Stimulated activated naive CD4-positive, alpha-beta T cell (primary cell): ENCODE measurements at places on chromosomes 6 and 20.

DNA sequence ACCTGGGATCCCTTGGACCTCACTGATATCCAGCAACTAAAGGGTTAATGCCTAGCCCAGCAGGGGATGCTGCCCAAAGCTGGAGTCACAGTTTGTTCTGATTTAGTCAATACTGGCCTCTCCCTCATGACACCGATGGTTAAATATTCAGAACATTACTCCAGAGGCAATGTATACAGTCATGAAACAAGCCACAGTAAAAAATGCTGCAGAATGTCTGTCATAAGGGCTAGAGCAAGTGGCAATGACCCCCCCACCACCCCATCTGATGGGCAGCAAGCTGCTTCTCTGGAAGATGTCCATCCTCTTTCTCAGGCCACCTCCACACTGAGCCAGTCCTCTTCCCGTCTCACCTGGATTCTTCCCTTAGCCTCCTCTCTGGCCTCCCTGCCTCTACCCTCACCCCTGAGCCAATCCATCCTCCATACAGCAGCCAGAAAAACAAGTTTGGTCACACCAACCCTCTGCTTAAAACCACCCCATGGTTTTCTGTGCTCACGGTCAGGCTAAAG is 99.0 kb upstream of the KCNG1 start:
- DNase-seq, result no peak

- no peak for DNase-seq
Observed at GRCh38 chr6:135880066-135880972, 28.8 kb downstream of the PDE7B start.

- DNase-seq, result no peak
Observed at GRCh38 chr6:54515713-54516112, 207.5 kb downstream of the TINAG start.

GRCh38 chr20:12837646-12838045 is 171.1 kb upstream of the SPTLC3 start:
- no peak for DNase-seq

- DNase-seq, result no peak
Observed at GRCh38 chr20:58871533-58872102, 19.1 kb downstream of the GNAS start.

GRCh38 chr6:157398151-157398550 is 17.2 kb downstream of the ZDHHC14 start:
- DNase-seq, result no peak

- DNase-seq, result no peak
Observed at GRCh38 chr6:40962241-40962640, 76.8 kb downstream of the UNC5CL start.

DNA sequence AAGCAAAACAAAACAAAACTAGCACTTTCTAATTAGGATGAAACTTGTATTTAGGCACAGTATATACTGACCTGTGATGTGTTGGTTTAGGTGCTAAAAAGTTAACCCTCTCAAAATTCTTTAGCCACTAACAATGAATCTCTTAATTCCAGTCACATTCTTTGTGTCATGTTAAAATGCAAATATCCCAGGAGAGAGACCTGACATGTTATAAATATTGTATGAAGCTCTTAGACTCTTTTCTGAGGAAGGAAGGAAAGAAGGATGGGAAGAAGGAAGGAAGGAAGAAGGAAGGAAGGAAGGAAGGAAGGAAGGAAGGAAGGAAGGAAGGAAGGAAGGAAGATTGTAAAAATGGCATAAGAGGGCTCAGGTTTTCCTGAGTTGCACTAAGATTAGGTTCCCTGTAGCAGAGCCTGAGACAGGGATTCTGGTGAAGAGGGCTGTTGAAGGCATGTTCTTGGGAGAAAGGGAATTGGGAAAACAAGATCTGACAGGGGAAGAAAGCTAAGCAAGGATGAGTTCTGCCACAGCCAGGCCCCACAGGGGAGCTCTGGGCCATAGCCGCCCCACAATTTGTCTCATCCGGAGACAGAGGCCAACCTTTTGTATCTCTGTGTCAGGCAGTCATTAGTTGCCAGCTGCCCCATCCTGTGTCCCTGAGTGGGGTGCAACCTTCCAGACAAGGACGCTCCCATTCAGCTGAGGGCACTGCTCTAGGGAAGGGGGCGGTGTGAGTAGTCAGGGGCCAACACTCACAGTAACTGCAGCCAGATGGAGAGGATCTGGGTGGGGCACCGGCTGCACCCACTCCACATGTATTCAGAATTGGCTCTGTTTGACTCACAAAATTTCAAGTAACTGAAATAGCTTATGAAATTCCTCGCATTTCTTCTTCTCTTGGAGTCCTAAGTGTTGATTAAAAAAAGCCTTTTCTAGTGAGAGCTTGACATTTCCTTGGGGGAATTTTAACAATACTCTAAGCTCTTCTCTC is 189.3 kb upstream of the ARG1 start:
- no peak for DNase-seq

DNA sequence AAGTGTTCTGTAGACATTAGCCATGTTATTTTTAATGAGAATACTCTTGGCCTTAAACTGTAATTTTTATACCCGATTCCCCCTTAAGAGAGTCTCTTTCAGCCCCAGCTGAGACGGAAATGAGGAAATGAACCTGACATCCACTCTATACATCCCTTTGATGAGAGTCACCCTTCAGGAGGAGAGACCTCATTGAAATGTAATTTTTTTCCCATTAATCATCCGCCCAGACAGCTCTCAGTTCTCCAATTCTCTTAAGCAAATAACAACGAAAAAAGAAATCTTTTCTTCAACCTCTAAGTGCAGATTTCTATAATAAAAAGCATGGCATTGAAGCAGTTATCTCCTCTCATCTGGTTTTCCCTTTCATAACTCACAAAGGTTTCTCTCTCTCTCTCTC is 243.8 kb upstream of the PMEPA1 start:
- no peak for DNase-seq

- DNase-seq, result no peak
Observed at GRCh38 chr20:32482442-32483261, 102.5 kb downstream of the NOL4L start.

- DNase-seq, result no peak
Observed at GRCh38 chr20:17735206-17735804, 35.5 kb downstream of the BANF2 start.

GRCh38 chr20:62137478-62138203 is 5.6 kb downstream of the PSMA7 start:
- DNase-seq, result no peak

DNA sequence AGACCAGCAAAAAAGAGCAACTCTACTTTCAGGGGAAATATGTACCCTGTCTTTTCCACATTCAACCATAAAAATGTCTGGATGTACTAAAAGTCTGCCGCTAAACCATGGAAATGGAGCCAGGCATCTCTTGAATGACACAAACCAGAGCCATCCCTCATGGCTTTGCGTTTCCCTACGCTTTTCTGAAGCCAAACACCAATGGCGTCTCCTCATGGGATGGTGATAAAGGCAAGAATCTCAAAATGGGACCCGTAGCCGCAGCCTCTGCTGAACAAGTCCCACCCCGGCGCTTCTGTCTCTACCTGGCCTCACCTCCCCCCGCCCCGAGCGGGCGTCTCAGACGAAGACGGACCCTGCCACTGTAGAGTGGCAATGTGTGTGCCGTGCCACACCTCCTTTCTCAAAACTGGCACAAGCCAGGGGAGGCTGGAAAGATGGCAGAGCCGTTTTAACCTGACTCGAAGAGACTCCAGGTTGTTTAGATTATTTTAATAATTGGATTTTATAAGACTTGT is 80.3 kb upstream of the AFDN start:
- no peak for DNase-seq

DNA sequence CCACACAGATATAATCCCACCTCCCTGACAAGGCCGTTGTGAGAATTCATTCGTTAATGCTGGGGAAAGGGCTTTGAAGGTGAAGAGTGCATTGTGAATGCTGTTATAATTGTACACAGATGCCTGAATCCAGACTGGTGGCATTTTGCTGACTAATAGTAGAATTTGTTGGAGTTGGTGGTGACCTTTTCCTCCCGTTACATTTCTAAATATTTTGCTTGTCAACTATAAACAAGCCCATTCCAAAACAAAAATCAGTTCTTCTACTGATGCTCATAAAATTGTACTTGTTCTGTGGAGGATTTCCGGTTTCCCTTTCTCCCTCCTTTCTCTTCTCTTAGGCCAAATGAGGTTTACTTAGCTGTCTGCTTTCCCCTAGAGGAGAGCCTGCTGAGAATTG is 253.1 kb upstream of the SUPT3H start:
- no peak for DNase-seq

DNA sequence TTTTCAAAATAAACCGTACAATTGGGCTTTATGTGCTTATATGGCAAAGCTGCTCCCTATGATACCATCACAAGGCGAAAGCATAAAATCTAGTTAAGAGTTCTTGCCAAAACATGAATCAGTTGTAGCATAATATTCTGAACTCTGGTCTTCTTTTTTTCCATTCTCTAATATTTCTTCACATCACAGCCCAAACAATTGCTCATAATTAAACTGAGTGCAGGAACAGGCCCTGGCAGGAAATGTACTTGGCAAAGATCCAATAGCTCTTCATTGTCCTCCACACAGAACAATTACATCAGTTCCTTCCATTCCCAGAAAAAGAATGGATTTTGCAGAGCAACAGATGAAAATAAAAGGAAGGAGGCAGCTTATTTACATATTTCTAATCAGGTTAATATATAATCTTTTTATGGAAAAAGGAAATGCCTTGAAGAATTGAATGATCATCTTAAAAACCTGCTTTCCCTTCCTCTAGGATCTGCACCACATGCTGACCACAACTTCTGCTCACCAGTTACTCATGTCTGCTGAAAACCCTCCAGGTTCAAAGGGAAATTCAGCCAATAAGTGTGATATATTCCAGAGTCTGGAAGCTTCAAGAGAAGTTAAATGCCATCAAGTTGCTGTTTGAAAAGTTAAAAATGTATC is 123.3 kb upstream of the COL21A1 start:
- no peak for DNase-seq

- peak; percentile 72 for DNase-seq
Observed at GRCh38 chr6:35522660-35523658, 10.3 kb upstream of the TULP1 start.

GRCh38 chr6:166257911-166258318 is 50.3 kb downstream of the PRR18 start:
- no peak for DNase-seq

- no peak for DNase-seq
Observed at GRCh38 chr6:150822932-150823331, 42.6 kb upstream of the MTHFD1L start.

DNA sequence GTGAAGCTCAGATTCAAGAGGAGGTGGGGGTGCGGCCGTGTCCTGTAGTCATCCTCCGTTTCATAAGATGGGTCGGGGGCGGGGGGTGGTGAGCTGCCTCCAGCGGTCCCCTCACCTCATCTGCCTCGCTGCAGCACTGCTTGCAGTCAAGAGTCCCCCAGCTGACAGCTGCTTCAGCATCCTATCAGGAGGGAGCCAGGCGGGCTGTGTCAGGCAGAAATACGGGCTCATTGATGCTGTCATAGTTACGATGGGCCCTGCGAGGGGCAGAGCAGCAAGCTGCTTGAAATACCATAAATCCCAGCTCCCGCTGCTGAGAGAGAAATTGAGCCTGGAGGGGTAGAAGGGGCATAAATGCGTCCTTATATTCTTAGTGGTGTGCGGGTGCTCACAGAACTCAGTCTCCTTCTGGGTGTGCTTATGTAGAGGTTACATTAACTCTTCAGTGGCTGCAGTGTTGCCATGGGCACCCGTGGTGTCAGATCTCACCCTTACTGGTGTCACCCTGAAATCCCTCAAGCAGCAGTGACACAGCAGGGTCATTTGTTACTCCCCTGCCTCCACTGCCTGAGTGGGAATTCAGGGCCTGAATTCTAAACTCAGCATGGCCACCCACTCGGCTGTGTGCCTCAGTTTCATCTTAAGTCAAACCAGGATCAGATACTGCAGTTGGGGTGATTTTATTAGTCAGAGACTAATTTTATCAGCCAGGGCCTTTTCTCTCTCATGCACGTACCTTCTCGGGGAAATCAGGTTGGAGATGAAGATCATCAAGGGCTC is 21.8 kb downstream of the CCDC167 start:
- no peak for DNase-seq

DNA sequence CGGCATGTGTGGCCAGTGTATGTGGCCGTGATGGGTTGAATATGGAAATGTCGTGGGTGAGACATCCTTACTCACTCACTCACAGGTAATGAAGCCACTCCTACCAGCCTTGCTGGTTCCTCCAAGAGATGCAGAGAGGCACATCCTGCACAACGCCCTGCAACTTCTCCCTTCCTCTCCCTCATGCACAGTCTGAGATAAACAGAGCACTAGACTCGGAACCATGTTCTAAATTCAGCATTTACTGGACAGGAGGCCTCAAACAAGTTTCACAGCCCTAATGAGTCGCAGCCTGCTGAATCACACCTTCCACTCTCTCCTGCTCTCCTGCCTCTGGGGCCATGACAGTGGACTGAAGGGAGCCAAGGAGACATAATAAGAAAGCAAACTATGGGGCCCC is 91.2 kb downstream of the ISM1 start:
- no peak for DNase-seq

- DNase-seq, result no peak
Observed at GRCh38 chr6:70956451-70957283, at the start of gene B3GAT2. B3GAT2 (minus strand) TSS chr6:70957060; CDS start chr6:70956429, 631 bp downstream.

DNA sequence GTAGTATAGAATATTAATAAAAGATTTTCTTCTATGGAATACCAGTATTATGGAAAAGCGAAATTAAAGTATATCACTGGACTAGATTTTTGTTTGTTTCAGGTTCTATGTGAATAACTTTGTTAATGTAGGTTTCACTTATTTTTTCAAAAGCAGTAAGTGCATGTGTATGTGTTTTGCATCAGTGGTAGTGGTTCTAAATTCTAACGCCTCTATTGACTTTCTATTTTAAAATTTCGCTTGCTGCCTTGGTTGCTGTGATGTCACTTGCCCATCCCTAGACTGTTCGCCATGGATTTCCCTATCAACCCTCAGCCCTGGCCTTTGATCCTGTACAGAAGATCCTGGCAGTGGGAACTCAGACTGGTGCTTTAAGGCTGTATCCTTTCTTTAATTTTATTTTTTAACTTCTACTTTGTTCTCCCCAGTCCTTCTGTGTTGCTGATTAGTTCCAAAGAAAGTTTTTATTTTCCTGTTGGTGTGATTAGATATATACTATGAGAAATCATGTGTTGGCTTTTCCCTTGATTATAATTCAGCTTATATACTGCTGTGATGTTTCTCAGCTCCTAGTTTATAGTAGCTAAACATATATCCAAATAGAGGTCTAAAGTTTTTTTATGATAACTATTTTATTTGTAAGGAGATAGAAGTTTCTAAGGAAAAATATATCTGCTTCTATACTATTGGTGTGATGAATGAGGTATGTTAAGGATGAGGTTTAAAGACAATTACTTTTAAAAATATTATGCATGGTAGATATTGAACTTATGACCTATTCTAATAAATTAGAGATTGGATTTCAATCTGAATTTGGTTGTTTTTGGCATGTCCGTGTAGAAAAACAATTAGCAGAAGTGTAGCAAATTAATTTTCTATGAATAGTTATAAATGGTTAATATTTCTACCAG is 1.7 kb downstream of the STXBP5 start:
- DNase-seq, result no peak

DNA sequence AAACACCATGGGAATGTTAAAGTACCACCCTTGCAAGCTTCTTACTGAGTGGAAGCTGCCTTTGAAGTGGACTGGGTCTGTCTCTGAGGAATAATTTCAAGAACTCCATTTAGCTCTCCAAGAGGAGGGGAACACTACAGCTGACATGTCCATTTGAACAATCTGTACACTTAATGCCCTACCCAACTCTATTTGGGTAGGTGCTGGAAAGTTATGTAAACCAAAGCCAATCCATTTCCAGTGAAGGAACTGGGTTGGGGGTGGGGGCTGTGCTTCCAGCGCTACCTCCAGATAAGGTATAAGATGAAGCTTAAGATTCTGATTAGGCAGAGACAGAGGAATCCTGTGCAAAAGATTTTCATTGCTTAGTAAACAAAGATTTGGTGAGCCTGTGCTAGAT is 122.0 kb downstream of the TCP11 start:
- no peak for DNase-seq
